ENCODE measurements at places on chromosomes 7 and 10. TPM values are rescaled to one million over a fixed set of nuclear protein-coding genes. Genes with fewer than 3 reads are reported as not detected.
A peak's percentile ranks its signal among the peaks of the same experiment; 100 is the strongest.

The CHN2 gene
- total RNA-seq: 0.64 TPM

- no peak overlapping the region for H3K4me3 ChIP-seq
- no peak for DNase-seq
- H3K36me3 ChIP-seq: no peaks in the 10 kb centered on the region
- H3K27ac ChIP-seq: no peak overlapping the region
- H3K4me1 ChIP-seq: peaks cover 3% of the 10 kb centered on the region
- no peaks in the 10 kb centered on the region for H3K27me3 ChIP-seq
Measured at GRCh38 chr10:76291175-76291574, 859.8 kb downstream of the LRMDA start.

GRCh38 chr7:66399566-66399965, 194.4 kb downstream of the TPST1 start:
- H3K4me1 ChIP-seq: peaks cover 22% of the 10 kb centered on the region
- H3K4me3 ChIP-seq: no peak overlapping the region
- DNase-seq: no peak
- no peaks in the 10 kb centered on the region for H3K27me3 ChIP-seq

GRCh38 chr7:44891372-44891771, 6.0 kb upstream of the PURB start:
- DNase-seq: peak; percentile 34
- H3K4me3 ChIP-seq: no peak overlapping the region
- H3K36me3 ChIP-seq: no peaks in the 10 kb centered on the region
- no peak overlapping the region for H3K27ac ChIP-seq
- H3K27me3 ChIP-seq: no peaks in the 10 kb centered on the region

DNA sequence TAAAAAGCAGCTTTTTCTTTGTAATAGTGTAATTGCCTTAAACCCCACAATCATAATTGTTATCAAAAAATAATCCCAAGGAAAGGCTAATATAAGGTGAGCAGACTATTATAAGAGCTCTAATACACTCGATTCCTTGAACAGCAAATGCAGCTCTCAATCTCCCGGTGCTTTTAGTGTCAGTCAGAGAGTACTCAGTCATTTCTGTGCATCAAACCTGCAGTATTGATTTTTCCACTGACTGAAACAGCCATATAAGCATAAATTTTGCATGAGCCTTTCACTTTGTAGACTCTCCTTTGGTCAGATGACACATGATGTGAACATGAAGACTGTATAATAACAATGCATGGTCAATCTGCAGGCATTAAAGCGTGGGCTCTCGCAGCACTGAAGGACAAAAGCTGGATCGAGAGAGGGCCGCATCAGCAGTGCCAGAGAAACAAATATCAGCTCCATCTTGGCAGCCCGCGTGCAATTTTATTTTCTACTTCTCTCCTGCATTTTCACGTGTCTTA, 272.0 kb downstream of the POU6F2 start:
- no peaks in the 10 kb centered on the region for H3K36me3 ChIP-seq
- H3K27me3 ChIP-seq: no peaks in the 10 kb centered on the region
- no peak overlapping the region for H3K4me3 ChIP-seq
- peaks cover 29% of the 10 kb centered on the region for H3K4me1 ChIP-seq
- H3K27ac ChIP-seq: no peak overlapping the region
- DNase-seq: no peak

The AP5Z1 gene
- total RNA-seq: 55.0 TPM

DNA sequence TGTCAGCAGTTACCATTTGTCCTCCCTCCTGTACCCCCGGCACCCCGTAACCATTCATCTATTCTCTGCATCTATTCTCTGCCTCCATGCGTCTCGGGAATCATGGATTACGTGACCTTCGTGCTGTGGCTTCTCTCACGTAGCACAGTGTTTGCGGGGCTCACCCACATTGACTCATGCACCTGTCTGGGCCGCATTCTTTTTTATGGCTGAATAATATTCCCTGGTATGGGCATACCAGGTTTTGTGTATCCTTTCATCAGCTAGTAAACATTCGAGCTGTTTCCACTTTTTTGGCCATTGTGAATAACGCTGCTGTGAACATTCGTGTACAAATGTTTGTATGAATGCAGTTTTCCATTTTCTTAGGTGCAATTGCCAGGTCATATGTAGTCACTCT, 17.7 kb downstream of the CUX1 start:
- H3K27ac ChIP-seq: no peak overlapping the region
- no peaks in the 10 kb centered on the region for H3K27me3 ChIP-seq
- no peak overlapping the region for H3K4me3 ChIP-seq
- H3K36me3 ChIP-seq: no peaks in the 10 kb centered on the region
- DNase-seq: no peak
- peaks cover 1% of the 10 kb centered on the region for H3K4me1 ChIP-seq

- H3K4me3 ChIP-seq: no peak overlapping the region
- DNase-seq: no peak
- H3K27me3 ChIP-seq: no peaks in the 10 kb centered on the region
- H3K36me3 ChIP-seq: peaks cover 12% of the 10 kb centered on the region
- H3K27ac ChIP-seq: no peak overlapping the region
- peaks cover 2% of the 10 kb centered on the region for H3K4me1 ChIP-seq
Measured at GRCh38 chr7:76023002-76023401, 24.8 kb downstream of the STYXL1 start.

The CCDC7 gene
- total RNA-seq: 12.5 TPM

The PIP gene
- not detected for total RNA-seq

DNA sequence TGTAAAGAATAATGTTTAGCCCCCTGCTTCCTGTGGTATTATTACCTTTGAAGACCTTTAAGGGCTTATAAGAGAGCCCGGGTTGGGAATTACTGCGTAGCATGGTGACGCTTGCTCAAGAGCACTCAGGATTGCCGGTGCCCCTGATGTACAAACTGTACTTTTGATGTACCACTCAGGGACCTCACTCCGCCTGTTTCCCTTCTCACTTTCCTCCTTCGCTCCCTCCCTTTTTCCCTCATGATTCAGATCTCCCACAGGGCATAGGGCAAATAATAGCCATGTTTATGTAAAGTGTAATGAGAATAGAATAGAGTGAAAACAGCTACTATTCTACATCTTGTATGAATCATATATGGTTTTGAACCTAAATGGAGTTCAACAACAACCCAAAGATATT, 77.8 kb upstream of the PDCD4 start:
- no peaks in the 10 kb centered on the region for H3K36me3 ChIP-seq
- H3K4me3 ChIP-seq: no peak overlapping the region

The CRYGN gene
- total RNA-seq: not detected

DNA sequence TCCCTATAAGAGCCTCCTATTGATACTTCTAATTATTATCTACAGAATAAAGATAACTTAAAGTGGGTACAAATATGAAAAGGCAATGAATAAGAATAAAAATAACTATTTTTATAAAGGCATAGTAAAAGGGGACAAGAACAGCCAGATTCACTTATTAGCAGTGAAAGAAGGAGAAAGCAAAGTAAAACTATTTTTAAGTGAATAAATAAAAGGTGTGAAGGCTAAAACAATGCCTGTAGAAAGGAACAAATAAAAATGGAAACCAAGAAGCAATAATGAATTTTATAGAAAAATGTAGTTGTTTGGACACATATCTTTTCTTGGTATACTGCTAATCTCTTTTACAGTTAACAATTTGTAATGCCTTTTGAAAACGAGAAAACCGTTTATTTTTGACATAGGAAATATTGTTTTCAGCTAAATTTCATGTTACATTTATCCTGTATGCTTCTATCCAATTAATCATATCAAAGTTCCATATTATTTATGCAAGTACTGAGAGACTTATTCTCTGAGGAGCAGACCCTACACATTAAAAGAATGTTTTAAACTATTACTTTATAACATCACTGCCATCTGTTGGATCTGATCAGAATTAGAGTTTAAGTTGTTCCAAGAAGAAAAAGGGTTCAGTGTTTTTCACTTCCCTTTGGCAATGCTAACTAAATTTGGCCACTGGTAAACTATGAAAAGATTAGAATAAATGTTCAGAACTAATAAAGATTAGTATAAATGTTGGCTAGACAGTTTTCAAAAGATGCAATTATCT, 59.1 kb downstream of the ARMC3 start:
- H3K27me3 ChIP-seq: peaks cover 33% of the 10 kb centered on the region
- H3K4me3 ChIP-seq: no peak overlapping the region
- no peak overlapping the region for H3K27ac ChIP-seq
- DNase-seq: no peak
- no peaks in the 10 kb centered on the region for H3K4me1 ChIP-seq

DNA sequence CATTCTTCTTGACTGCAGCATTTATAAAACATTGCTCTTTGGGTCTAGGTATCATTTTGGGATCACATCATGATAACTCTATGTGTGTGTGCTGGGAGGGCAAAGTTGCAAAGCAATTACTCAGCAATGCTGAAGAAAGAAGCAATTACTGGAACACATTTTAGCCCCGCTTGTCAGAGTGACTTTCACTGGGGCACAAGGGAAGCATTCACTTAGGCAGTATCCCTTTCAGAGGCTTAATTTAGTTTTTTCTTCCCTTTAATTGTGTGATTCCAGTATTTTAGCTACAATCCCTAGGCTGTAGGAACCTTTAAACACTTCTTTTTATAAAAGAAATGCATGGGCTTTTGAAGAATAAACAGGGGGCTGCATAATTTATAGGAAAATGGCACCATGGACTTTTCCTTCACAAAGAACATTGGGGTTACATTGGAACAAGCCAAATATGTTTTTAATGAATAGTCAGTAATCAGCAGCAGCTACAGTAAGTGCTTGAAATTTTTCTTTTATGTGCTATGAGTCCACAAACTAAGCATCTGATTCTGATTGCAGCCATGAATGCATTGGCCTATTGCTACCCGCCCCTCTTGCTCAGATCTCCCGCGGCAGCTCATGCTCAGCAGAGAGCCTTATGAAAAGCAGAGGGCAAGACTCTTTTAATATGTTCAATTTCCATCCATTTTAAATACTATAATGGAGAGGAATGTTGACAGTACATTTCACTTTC, 51.2 kb upstream of the NXPH1 start:
- H3K27ac ChIP-seq: no peak overlapping the region
- no peaks in the 10 kb centered on the region for H3K27me3 ChIP-seq
- no peaks in the 10 kb centered on the region for H3K36me3 ChIP-seq

- peaks cover 2% of the 10 kb centered on the region for H3K36me3 ChIP-seq
- no peak overlapping the region for H3K4me3 ChIP-seq
Measured at GRCh38 chr7:46133072-46133471, 212.0 kb upstream of the IGFBP3 start.

DNA sequence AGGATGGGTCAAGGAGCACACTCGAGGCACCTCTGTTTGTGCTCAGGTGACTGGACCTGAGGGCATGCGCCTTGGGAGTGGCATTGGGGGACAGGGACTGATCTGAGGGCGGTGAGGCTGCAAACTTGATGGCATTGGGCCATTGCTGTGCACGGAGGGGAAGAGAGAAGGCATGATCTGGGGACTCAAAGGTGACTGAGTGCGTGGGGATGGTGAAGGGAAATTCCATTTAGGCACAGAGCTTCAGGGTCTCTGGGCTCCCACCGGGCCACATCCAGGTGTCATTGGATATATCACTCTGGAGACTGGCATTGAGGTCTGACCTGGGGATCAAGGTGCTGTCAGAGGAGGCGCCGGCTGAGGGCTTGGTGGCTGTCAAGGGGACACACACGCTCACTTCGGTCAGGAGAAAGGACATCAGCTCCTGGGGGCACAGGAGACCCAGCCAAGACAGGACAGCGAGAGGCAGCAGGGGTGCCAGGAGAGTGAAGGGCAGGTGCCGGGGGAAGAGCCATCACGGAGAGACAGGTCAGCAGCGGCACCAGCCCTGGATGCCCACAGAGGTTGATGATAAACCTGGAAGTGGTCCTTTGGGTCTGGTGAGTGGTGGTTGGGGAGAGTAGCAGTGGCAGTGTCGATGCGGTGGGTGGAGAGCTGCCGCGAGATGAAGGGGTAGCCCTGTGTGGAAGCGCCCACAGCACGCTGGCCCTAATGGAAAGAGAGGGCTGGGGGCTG, 5.5 kb downstream of the ADCK2 start:
- H3K27ac ChIP-seq: no peak overlapping the region
- peaks cover 23% of the 10 kb centered on the region for H3K4me1 ChIP-seq
- DNase-seq: no peak
- peaks cover 26% of the 10 kb centered on the region for H3K36me3 ChIP-seq

DNA sequence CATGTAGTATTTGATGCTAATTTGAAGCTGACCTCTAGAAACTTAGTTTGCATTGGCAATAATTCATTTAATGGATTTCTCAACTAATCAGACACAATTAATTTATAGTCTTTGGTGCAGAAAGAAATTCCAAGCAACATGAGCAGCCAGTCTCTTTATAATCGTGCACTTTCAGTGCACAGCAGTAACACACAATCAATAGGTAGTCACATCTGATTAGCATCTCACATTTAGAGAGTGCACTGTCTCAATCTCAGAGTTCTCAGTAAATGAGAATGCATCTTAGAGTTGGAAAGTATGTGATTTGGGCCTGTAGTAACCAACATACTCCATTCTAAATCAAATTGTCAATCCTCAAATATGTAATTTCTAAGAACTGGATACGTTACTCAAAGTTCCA, 377.6 kb downstream of the POM121L12 start:
- no peak for DNase-seq
- H3K4me3 ChIP-seq: no peak overlapping the region
- no peaks in the 10 kb centered on the region for H3K27me3 ChIP-seq
- no peak overlapping the region for H3K27ac ChIP-seq
- H3K4me1 ChIP-seq: no peaks in the 10 kb centered on the region
- no peaks in the 10 kb centered on the region for H3K36me3 ChIP-seq

DNA sequence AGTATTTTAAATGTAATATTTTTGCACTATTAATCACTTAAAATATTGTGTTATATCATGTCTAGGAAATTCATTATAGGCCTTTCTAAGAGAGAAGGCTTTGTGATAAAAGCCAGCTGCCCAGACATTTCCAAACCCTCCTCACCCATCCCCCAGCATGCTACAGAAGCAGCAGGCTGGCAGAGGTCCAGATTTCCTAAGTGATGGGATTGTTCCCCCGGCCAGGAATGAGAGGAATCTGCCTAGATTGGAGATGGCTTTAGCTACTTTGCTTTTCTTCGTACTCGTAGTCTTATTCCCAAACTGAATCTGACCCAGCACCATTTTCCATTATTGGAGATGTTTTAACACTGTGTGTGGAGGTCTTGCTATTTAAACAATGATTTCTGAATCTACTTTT, 29.4 kb downstream of the CDK14 start:
- no peaks in the 10 kb centered on the region for H3K27me3 ChIP-seq
- no peaks in the 10 kb centered on the region for H3K36me3 ChIP-seq
- H3K4me3 ChIP-seq: peak overlapping the region; percentile 53
- DNase-seq: no peak
- H3K27ac ChIP-seq: peak overlapping the region; percentile 83
- peaks cover 63% of the 10 kb centered on the region for H3K4me1 ChIP-seq

DNA sequence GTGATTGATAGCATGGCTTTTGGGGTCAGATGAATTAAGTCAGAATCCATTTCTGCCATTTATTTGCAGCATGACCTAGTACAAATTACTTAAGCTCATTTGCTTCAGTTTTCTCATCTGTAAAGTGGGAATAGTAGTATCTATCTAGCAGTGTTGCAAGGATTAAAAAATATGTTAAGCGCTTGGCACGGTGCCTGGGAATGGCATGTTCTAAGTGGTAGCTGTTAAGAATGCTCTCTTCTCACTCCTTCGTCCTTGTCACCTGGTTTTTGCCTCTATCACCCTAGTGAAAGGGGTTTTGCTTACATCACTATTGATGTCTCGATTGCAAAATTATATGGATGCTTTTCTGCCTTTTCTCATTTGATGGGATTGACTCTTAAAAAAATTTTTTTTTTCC, 7.4 kb downstream of the TMEM248 start:
- no peak overlapping the region for H3K4me3 ChIP-seq
- peaks cover 20% of the 10 kb centered on the region for H3K4me1 ChIP-seq
- no peak for DNase-seq
- H3K27me3 ChIP-seq: no peaks in the 10 kb centered on the region
- H3K36me3 ChIP-seq: peaks cover 11% of the 10 kb centered on the region

- DNase-seq: no peak
- H3K4me1 ChIP-seq: no peaks in the 10 kb centered on the region
- H3K27me3 ChIP-seq: peaks cover 4% of the 10 kb centered on the region
- H3K27ac ChIP-seq: no peak overlapping the region
- H3K4me3 ChIP-seq: no peak overlapping the region
- H3K36me3 ChIP-seq: no peaks in the 10 kb centered on the region
Measured at GRCh38 chr10:6912929-6913328, 332.9 kb upstream of the PRKCQ start.
